ENCODE measurements at places on chromosomes 4 and X.
A peak's percentile ranks its signal among the peaks of the same experiment; 100 is the strongest.

DNA sequence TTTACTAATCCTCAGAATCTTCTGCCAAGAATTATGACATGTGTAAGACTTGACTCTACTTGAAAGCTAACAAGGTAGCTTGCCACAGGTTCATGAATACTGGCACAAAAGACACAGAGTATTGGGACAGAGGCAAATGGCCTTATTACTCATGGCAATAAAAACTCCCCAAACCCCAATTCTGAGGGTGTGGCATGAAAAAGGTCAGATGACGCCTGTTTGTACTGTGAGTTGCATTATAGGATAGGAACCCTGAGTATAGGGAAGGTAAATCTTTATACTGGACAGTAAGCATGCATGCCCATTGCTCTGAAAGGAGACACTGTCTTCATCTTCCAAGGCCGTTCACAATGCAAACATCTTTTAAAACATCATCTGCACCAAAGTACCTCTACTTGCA is 600.0 kb downstream of the IL1RAPL1 start:
- DNase-seq: no peak

DNA sequence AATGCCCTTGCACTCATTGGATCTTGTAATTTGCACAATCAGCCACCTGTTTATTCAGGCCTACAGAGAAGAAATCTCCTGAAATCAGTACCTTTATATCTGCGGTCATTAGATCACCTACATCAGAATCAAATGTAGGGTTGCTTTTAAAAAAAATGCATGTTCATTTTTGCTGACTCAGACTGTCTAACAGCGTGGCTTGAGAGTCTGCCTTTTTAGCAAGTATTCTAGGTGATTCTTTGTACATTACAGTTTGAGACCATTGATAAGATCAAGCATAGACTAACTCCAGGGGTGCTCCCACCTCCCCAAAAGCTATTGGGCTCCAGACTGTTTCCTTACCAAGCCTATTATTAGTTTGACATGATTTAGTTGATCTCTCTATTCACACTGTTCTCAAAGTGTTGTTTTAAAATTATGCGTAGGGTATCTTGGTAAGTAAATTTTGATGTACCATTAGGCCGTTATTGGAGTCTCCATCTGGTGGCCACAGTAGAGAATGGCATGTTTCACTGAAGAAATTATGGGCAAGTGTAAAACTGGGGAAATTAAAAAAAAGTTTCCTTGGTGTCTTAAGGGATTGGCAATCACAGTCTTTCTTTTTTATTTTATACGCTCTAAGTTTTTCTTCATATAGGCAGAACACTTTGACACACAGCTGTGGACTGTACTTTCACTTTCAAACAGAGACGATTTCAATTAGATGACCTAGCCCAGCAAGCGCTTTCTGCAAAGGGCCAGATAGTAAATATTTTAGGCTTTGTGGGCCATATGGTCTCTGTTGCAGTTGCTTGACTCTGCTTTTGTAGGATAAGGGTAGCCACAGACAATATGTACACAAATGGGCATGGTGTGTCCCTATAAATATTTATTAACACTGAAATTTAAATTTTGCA is 33.7 kb upstream of the MSL3 start:
- peak; percentile 37 for DNase-seq

DNA sequence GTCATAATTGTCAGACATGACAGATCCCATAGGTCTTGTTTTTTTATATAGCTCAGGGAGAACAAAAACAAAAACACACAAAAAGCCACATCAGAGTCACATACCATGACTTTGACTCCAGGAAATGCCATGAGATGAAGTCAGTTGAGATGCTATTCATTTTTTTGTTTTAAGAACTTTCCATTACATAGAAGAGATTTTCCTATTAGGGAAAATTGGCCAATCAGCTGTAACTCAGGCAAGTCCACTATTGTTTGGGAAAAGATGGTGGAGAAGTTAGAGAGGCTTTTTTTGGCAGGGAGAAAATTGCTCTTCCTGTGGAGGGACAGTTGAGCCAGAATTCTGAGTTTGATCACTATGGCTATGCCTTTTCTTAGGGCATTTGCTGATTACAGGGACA is 72.6 kb downstream of the SMARCA5 start:
- DNase-seq: peak; percentile 84

DNA sequence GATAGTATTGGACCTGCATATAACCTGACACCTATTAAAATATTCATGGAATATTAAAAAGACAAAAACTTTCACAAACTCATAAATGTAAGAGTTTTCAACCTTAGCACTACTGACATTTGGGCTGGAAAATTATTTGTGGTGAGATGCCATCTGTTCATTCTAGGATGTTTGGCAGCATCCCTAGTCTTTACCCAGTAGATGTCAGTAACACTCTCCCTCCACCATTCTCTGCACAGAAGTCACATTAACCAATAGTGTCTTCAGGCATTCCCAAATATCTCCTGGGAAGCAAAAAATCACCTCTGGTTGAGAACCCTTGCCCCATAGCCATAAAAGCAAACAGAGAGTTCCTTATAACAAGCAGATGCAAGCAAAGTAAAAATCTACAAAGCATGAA is 41.4 kb upstream of the NDST4 start:
- DNase-seq: peak; percentile 41

- DNase-seq: peak; percentile 41
These were observed 1624.7 kb downstream of the ARAP2 start for GRCh38 chr4:34619531-34620162.

DNA sequence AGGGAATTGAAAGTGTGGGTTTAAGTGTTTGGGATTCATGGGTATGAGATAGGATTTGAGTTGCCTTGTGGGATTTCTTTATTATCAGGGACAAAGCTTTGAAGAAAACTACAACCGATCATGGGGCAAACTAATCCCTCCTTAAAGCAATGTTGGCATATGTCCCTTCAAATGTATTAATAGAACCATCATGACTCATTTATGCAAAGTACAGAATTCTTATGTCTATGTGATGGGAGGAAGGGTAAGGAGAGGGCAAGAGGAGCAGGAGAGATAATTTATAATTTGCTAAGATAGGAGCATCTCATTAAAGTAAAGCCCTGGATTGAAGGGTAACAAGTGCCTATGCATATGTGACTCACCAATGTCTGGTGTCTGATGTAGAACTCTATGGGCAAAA is 94.2 kb downstream of the PHEX start:
- DNase-seq: peak; percentile 29

- DNase-seq: no peak
These were observed 117.6 kb downstream of the CBR4 start for GRCh38 chr4:168892475-168892874.

- DNase-seq: peak; percentile 64
These were observed 31.6 kb downstream of the SH3KBP1 start for GRCh38 chrX:19855700-19856381.

GRCh38 chr4:153212736-153213135 is 8.5 kb downstream of the TRIM2 start:
- peak; percentile 41 for DNase-seq

- peak; percentile 30 for DNase-seq
These were observed 513.7 kb downstream of the RPA4 start for GRCh38 chrX:97397371-97397770.

DNA sequence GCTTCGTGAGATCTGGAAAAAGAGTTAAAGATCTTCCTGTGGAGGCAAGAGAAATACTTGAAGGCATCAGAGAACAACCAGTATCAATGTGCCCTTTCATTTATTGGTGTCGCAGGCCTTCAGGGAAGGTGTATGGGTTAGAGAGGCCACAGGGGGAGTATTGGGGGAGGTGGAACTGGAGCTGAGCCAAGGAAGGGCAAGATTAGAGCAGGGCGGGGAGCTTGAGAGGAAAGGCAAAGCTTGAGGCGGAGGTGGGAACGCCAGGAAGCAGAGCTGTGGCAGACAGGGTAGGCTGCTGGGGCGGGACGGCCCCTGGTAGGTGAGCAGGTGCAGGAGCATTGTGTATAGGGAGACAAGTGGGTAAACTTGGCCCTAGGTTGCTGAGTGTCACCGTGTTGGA is 329.9 kb downstream of the ARHGAP10 start:
- DNase-seq: no peak

GRCh38 chr4:89308161-89308500 is 531 bp upstream of the GPRIN3 start:
- no peak for DNase-seq

DNA sequence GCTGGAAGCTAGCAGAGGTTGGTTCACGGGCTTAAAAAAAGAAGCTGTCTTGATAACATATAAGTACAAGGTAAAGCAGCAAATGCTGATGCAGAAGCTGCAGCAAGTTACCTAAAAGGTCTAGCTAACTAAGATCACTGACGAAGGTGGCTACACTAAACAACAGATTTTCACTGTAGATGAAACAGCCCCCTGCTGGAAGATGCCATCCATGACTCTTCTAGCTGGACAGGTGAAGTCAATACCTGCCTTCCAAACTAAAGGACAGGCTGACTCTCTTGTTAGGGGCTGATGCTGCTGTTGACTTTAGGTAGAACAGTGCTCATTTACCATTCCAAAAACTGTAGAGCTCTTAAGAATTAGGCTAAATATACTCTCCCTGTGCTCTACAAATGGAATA is 99.5 kb downstream of the FBXW7 start:
- DNase-seq: no peak

GRCh38 chrX:54708404-54708803 is 89.7 kb downstream of the ITIH6 start:
- DNase-seq: no peak

- DNase-seq: no peak
These were observed 2.1 kb upstream of the SRPK3 start for GRCh38 chrX:153778684-153779101.

DNA sequence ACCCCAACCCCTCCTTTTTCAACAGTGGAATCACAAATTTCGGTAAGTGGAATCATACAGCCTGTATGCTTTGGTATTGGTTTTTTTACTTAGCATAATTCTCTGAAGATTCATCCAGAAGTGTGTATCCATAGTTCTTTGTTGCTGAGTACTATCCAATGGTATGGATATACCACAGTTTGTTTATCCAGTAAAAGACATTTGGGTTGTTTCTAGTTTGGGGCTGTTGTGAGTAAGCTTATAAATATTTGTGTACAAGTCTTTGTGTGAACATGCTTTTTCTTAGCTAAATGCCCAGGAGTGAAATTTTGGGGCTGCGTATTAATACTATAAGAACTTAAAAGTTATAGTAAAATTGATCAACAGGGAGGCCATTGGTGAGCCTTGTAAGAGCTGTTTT is 57.5 kb upstream of the GC start:
- DNase-seq: no peak

GRCh38 chr4:47118192-47118929 is 87.0 kb downstream of the GABRB1 start:
- peak; percentile 26 for DNase-seq

GRCh38 chr4:38603652-38604051 is 60.3 kb upstream of the KLF3 start:
- DNase-seq: no peak

DNA sequence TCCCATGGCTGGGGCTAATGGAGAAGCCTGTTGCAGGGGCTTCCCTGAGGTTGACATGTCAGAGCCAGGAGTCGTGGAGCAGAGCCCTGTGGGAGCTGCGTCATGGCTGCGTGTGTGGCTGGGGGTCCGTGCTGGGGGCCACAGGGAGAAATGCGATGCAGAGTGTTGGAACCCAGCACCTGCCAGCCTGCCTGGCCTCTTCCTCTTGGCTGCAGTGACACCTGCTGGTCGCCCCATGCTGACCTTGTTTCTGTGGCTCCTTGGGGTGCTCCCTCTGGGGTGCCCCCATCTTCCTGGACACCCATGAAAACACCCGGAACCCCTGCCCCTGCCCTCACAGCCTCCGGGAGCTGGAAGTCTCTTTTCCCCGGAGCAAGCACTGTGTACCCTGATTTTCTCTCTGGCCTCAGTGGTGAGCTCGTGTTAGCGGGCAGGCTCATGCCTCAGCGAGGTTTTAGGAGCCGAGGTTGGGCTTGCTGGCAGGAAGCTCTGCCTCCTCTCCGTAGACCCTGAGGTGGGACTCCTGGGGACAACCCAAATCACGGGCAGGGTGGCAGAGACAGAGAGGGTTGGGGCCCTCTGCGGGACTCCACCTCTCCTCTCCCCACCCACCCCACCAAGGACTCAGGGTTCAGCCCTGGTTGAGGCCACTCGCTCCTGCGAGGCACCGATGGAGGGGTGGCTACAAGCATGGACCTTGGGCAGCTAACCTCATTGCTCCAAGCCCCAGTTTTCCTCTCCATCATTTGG is 103.7 kb downstream of the SORCS2 start:
- peak; percentile 34 for DNase-seq

- peak; percentile 46 for DNase-seq
These were observed at the start of gene SNCA for GRCh38 chr4:89836897-89837384. TSS of gene SNCA (minus strand) at chr4:89837161. CDS start at chr4:89835667, 1,494 bp downstream.

- no peak for DNase-seq
These were observed 90.7 kb downstream of the GPRIN3 start for GRCh38 chr4:89216866-89217265.

DNA sequence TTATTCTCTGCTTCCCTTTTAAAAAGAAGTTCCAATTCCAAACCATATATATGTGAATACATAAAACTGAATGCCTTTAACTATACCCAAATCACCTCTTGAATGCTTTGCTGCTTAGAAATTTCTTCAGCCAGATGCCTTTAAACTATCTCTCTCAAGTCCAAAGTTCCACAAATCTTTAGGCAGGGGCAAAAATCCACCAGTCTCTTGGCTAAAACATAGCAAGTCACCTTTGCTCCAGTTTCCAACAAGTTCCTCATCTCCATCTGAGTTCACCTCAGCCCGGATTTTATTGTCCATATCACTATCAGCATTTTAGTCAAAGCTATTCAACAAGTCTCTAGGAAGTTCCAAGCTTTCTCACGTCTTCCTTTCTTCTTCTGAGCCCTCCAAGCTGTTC is 49.8 kb downstream of the SULT1B1 start:
- DNase-seq: no peak

GRCh38 chr4:175297965-175298565 is 379.9 kb downstream of the ADAM29 start:
- peak; percentile 11 for DNase-seq

Data from fibroblast of skin of scalp (primary cell).